Caco-2 (cell line): ENCODE measurements at places on chromosomes 1 and 21. TPM values are rescaled to one million over a fixed set of nuclear protein-coding genes. Genes with fewer than 3 reads are reported as not detected.

GRCh38 chr1:63871463-63871862 is 97.6 kb downstream of the ROR1 start:
- H3K4me3 ChIP-seq: no peak overlapping the region
- H3K36me3 ChIP-seq: no peaks in the 10 kb centered on the region
- no peak for DNase-seq
- H3K27me3 ChIP-seq: no peaks in the 10 kb centered on the region
- H3K27ac ChIP-seq: no peak overlapping the region

DNA sequence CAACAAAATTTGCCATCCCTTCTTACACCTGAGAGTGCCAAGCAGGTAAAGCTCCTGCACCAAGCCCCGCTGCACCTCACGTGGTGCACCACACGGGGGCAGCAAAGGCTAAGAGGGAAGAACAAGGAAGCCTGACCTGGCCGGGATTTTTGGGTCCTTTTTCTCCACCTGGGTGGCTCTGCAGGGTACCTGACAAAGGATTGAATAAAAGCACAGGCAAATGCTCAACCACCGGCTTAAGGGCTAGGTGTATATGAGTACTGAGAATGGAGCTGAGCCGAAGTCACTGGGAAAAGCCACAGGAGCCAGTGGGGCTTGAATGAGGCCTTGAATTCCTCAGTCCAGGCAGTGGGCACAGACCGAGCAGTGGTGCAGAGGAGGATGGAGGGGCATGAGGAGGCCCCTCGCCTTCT is 36.4 kb downstream of the ZNF697 start:
- H3K4me3 ChIP-seq: no peak overlapping the region
- H3K27ac ChIP-seq: no peak overlapping the region

GRCh38 chr21:35593000-35593502 is 467.3 kb downstream of the SETD4 start:
- no peaks in the 10 kb centered on the region for H3K27me3 ChIP-seq
- no peak overlapping the region for H3K27ac ChIP-seq
- peaks cover 12% of the 10 kb centered on the region for H3K4me1 ChIP-seq
- H3K4me3 ChIP-seq: no peak overlapping the region

GRCh38 chr1:43994071-43994470 is 2.7 kb downstream of the CCDC24 start:
- H3K4me3 ChIP-seq: no peak overlapping the region
- H3K4me1 ChIP-seq: peaks cover 6% of the 10 kb centered on the region; the same call in 1 of the 2 replicates
- no peak for DNase-seq
- H3K27ac ChIP-seq: no peak overlapping the region

DNA sequence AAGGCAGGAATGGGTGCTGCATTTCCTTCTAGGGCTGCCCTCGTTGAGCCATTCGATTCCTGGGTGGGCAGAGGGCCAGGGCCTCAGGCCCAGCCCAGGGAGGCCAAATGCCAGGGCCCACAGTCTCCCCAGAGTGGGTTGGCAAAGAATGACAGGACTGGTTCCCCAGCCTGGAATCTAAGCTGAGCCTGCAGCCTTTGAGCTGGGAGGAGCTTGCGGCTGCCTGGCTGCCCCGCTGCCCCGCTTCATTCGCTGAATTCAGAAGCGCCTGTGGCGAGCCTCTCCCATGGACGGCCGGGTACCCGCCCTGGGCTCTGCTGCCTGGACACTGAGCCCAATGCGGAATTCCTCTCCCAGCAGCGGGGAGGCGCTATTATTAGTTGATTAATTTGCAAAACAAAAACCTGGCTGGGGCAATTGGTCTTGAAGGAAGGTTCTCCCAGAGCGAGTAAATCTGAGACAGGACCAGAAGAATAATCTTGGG is 32.3 kb upstream of the TARDBP start:
- no peaks in the 10 kb centered on the region for H3K36me3 ChIP-seq
- no peaks in the 10 kb centered on the region for H3K4me1 ChIP-seq
- no peaks in the 10 kb centered on the region for H3K27me3 ChIP-seq

DNA sequence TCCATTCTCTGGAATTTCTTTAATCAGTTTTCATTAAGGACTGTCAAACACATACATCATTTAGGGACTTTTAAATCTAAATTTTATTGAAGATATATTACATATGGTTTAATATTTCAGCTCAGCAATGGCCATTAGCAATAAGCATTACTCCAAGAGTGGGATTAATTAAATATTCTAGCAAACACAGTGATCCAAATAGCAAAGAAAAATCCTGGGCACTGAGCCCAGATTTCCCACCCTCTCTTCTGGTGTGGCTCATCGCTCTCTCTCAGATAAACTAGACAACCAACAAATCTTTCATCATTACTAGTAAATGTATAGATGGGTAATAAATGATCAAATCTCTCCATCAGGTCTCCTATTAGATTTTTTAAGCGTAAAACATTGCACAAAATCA is 53.5 kb upstream of the FOXD3 start:
- no peaks in the 10 kb centered on the region for H3K4me1 ChIP-seq
- no peak overlapping the region for H3K4me3 ChIP-seq
- no peaks in the 10 kb centered on the region for H3K36me3 ChIP-seq
- H3K27ac ChIP-seq: no peak overlapping the region
- H3K27me3 ChIP-seq: no peaks in the 10 kb centered on the region
- DNase-seq: no peak

DNA sequence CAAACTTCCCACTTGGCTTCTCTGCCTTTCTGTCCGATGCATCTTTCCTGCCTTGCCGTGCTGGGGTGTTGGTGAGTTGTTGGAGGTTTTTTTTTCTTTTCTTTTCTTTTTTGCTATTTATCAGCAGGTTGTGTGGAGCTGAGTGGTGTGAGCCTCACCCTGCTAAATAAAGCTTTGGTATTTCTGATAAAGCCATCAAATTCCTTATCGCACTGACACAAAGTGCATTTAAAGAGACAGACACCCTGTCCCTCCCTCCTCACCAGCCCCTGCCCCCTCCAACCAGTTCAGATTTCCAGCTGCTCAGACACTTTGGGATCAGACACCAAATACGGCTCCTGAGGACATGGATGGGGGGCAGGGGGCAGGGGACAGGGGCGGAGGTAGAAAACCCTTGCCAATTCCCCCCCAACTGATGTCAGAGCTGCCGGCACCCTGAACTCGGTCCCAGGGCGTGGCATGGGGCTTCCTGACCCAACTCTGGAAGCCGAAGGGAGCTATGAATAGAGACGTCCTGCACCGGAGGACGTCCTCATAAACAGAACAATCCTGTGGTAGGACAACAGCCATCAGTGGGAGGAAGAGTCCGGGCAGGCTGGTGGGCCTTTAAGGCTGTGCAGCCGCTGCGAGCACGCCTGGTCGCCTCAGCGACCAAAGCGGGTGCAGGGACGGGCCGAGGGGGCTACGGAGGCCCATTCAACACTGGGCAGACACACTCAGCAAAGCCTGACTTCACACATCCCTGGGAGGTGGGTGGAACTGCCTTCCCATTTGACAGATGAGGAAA is 79.0 kb downstream of the CASZ1 start:
- H3K4me3 ChIP-seq: no peak overlapping the region
- DNase-seq: no peak
- H3K36me3 ChIP-seq: no peaks in the 10 kb centered on the region
- no peaks in the 10 kb centered on the region for H3K4me1 ChIP-seq
- H3K27me3 ChIP-seq: no peaks in the 10 kb centered on the region
- no peak overlapping the region for H3K27ac ChIP-seq

GRCh38 chr1:116674011-116674531 is 6.5 kb upstream of the IGSF3 start:
- H3K36me3 ChIP-seq: no peaks in the 10 kb centered on the region
- H3K27ac ChIP-seq: no peak overlapping the region
- no peak overlapping the region for H3K4me3 ChIP-seq

DNA sequence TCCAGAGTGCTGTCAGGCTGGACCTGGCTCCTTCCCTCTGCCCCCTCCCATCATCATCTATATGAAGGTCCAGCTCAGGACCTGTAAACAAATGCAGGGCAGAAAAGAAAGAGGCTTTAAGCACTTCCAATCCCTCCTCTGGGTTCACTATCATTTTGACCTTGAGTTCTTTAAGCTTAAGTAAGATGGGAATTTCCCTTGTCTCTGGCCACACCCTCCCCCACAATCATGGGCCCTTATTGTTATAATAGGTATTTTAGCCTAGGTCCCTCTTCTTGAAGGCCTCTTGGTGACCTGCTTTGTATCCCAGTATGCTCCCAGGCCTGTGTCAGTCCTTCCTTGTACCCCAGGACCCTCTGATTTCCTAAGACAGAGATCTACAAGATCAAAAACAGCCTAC is 45.1 kb upstream of the EPS15 start:
- H3K27me3 ChIP-seq: no peaks in the 10 kb centered on the region
- no peak overlapping the region for H3K4me3 ChIP-seq
- H3K4me1 ChIP-seq: peaks cover 29% of the 10 kb centered on the region
- DNase-seq: no peak

DNA sequence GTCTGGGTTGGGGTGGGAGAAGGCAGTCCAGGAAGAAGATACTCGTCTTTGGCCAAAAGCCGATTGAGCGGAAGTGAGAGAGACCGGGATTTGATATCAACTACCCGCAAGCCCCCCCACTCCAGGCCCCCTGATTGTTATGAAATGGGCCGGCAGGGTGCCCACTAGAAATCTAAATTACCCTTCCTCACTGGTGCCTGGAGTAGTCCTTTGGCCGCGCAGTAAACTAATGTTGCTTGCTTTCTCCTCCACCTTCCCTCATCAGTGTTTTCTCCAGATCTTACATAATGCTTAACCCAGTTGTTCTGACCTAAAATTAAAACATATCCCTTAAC is 119.2 kb upstream of the BARHL2 start:
- no peak overlapping the region for H3K4me3 ChIP-seq
- no peaks in the 10 kb centered on the region for H3K4me1 ChIP-seq
- no peak for DNase-seq

GRCh38 chr1:234235434-234235881 is 137.8 kb upstream of the COA6 start:
- no peaks in the 10 kb centered on the region for H3K4me1 ChIP-seq
- H3K4me3 ChIP-seq: no peak overlapping the region
- H3K27ac ChIP-seq: no peak overlapping the region
- no peak for DNase-seq
- H3K27me3 ChIP-seq: no peaks in the 10 kb centered on the region

- no peak overlapping the region for H3K4me3 ChIP-seq
- DNase-seq: no peak
- H3K4me1 ChIP-seq: no peaks in the 10 kb centered on the region
- no peaks in the 10 kb centered on the region for H3K27me3 ChIP-seq
- no peak overlapping the region for H3K27ac ChIP-seq
Observed at GRCh38 chr1:96764469-96764868, 42.9 kb downstream of the PTBP2 start.

- H3K27ac ChIP-seq: no peak overlapping the region
- no peak overlapping the region for H3K4me3 ChIP-seq
- no peaks in the 10 kb centered on the region for H3K27me3 ChIP-seq
- H3K4me1 ChIP-seq: peaks cover 23% of the 10 kb centered on the region
- DNase-seq: no peak
- no peaks in the 10 kb centered on the region for H3K36me3 ChIP-seq
Observed at GRCh38 chr1:183106746-183107145, 79.3 kb upstream of the LAMC2 start.

DNA sequence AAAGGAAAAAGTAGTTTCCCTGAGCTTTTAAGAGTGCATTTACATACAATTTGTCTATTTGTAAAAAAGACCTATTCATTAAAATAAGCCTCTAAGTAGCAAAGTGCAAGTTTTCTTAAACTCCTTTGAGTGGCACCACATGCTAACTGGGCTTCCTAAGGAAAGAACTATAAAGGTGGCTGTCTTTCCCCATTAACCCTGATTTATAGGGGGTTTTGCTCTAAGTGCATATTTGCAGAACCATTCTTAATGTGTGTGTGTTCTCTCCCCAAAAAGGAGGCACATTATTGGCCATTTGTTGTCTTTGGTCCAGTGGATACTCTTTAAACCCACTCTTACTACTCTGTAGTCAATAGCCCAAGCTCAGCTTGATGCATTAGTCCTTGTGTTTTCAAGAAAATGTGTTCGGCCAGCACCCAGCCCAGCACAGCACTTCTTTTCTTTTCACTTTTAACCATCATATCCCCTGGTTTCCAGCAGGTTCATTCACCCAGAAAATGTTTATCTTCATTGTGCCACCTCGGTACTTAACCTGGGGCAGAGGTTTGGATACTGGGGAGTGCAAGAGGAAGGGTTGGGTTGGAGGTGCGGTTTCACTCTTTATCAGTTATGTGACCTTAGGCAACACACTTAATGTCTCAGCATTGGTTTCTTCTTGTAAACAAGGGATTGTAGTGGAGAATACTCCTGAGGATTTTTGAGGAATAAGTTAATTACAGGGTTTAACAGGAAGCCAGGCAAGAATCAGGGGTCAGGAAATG is 161.9 kb upstream of the UBE2U start:
- no peaks in the 10 kb centered on the region for H3K27me3 ChIP-seq
- no peaks in the 10 kb centered on the region for H3K4me1 ChIP-seq
- H3K27ac ChIP-seq: no peak overlapping the region
- H3K36me3 ChIP-seq: no peaks in the 10 kb centered on the region

DNA sequence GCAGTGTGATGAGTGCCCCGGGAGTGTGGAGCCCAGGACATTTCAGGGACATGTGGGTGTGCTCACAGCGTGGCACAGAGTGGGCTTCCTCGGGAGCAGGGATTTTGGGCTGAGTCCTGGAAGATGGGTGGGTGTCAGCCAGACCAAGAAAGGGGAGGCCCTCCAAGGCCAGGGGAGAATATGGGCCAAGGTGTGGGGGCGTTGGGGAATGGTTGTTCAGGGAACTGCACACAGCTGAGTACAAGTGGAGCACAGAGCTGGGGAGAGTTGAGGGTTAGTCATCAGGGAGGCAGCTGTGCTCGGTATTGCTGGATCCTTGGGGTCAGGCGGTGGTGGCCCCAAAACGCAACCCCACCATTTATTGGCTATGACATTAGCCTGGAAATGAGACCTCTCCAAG is 5.5 kb downstream of the POGK start:
- peak overlapping the region; percentile 75 for H3K27ac ChIP-seq
- no peak overlapping the region for H3K4me3 ChIP-seq
- peaks cover 4% of the 10 kb centered on the region for H3K36me3 ChIP-seq
- H3K27me3 ChIP-seq: no peaks in the 10 kb centered on the region
- DNase-seq: no peak
- H3K4me1 ChIP-seq: peaks cover 38% of the 10 kb centered on the region

DNA sequence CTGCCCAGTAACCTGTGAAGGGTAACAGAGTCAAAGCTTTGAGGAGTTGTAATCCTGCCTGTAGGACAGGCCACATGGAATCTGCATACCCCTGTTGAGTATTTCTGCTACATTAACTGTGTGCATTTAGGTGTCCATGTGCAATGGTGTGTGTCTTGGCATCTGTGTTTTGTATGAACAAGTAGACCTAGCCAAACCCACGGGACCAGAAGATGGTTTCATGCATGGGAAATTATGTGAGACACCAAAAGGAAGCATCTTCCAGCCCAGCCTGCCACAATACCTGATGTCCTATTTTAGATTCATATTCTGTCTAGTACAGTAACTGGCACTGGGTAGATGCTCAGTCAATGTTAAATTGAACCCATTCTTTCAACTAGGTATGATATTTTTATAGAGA is 70.8 kb upstream of the KCND3 start:
- H3K4me3 ChIP-seq: no peak overlapping the region
- no peak for DNase-seq
- no peaks in the 10 kb centered on the region; the same call in 1 of the 2 replicates for H3K27me3 ChIP-seq
- no peaks in the 10 kb centered on the region for H3K36me3 ChIP-seq

TMEM269 gene
- total RNA-seq: 0.58 and 0.68 TPM in 2 replicates

SIK1 gene
- total RNA-seq: 69.4 and 71.5 TPM in 2 replicates

TXNDC12 gene
- 54.3 and 61.1 TPM in 2 replicates for total RNA-seq

TSPAN1 gene
- 0.34 and 0.44 TPM in 2 replicates for total RNA-seq

LGR6 gene
- 0.36 TPM in 1 of 2 replicates, not detected in the other for total RNA-seq

ZMYM1 gene
- 14.0 and 15.7 TPM in 2 replicates for total RNA-seq

PDZK1IP1 gene
- 3.8 and 6.1 TPM in 2 replicates for total RNA-seq

VANGL1 gene
- 11.3 and 13.6 TPM in 2 replicates for total RNA-seq

USH2A gene
- 0.11 and 0.26 TPM in 2 replicates for total RNA-seq
